LHCN-M2 (cell line): ENCODE measurements at places on chromosomes 7 and 10.

GRCh38 chr10:450463-450862, 239.0 kb downstream of the DIP2C start:
- DNase-seq: no peak

DNA sequence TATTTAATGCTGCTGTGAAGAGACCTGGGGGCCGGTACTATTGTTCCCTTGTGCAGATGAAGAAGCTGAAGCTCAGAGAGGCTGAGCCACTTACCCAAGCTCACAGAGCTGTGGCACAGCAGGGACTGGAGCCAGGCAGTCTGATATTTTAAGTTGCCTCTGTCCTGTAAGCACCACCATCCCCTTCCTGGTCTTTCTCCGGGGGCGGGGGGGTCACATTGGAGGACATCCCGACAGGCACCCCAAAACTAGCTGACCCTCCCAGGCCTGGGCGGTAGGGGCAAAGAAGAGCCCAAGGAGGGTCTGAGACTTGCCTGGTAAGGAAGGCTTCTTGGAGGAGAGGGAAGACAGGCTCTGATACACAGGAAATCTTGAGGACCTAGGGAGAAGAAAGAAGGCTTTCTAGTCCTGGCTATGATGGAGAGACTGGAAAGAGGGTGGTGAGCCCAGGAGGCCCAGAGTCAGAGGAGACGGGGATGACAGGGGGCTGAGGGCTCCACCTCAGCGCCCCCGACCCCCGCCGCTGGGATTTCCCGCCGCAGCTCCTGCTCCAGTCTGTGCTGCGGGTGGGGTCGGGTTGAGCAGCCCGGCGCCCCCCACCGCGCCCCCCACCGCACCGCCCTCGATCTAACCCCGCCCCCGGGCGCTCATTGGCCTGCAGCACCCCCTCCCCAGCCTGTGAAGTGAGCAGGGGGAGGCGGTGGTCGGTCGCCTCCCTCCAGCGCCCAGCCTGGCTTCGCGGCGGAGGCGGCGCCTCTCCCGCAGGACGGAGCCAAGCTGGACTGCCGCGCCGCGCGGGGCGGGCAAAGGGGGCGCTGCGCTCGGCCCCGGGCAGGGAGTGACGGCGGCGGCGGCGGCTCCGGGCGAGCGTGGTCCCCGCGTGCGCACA, at the start of gene ADCYAP1R1:
Gene ADCYAP1R1 (plus strand): TSS at position 711 of the 889 bp plus-strand sequence. CDS start 10,957 bp downstream, outside the sequence.
- DNase-seq: no peak

GRCh38 chr7:98216941-98217622, 5.8 kb downstream of the BHLHA15 start:
- no peak for DNase-seq

DNA sequence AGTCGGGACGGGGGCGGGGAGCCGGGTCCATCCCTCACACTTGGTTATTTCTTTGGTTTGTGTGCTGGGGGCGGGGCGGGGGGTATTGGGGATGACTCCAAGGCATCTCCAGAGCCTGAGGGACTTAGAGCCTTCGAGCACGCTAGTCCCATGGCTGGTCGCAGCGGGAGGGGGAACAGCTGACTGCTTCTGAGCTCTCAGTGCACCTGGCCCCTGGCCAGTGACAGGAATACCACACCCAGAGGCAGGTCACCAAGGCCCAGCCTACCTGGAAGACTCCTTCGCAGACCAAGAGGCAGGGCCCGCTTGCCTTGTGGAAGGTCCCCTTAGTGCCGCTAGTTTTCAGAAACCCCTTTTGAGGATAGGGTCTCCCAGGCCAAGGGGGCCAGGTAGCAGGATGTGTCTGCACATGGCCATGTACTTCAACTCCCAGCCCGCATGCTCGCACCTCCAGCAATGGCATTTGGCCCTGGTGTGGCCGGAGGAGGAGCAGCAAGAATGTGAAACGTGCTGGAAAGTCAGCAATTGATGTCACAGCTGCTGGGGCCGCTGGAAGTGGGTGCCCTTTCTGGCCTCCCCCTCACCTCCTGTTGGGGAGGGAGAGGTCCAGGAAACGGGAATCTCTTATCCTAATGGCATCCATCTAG, 40.3 kb downstream of the AGAP3 start:
- DNase-seq: no peak

- no peak for DNase-seq
These were observed 34.9 kb upstream of the TLL2 start for GRCh38 chr10:96548589-96548988.

GRCh38 chr10:108365541-108365940, 1201.0 kb upstream of the SORCS1 start:
- no peak for DNase-seq

GRCh38 chr7:149016876-149017275, 11.4 kb downstream of the PDIA4 start:
- DNase-seq: no peak

GRCh38 chr7:29194206-29194593, 375 bp upstream of the CHN2 start:
- no peak for DNase-seq

DNA sequence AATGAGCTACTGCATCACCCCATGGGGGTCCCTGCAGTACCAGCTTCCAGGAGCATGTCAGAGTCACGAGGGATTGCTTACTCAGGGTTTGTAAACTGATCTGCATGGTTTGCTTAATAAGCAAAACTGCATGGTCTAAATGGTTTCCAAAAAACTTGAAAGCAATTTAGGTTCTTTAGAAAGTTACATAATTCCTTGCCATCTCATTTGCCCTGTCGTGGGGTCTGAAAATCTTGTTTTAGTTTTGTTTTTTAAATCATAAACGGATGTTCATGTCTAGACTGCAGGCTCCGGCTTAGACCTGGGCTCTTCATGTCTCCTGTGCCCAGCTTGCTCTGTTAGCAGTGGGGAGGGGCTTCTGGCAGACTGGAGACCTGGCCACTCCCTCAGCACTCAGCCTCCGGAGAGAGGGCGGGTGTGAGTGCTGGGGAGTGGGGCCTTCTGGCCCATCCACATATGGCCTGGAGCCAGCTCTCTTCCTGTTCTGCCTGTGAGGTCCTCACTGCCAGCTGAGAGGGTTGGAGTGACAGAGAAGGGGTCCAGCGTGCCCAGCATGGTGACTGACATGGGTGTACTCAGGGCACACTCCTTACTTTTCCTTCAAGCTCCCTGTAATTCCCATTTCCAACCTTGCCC, 17.5 kb downstream of the PRF1 start:
- peak; percentile 24 for DNase-seq

DNA sequence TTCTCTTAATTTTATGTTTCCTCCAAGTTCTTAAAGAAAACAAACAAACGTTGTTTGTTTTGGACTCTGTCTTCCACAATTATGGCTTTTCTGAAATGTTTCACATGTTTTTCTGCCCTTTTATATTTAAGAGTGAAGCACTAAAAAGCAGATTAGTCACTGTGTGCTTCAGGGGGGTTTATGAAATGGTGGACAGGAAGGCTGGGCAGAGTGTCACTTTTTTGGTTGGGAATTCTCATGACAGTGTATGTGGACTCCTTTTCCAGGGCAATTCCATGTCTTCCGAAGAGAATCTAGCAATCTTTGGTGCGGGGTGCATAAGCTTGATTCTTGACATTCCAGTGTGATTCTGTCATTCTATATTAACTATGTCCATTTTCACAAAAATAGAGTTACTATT, 669.4 kb downstream of the PARD3 start:
- DNase-seq: peak; percentile 67

DNA sequence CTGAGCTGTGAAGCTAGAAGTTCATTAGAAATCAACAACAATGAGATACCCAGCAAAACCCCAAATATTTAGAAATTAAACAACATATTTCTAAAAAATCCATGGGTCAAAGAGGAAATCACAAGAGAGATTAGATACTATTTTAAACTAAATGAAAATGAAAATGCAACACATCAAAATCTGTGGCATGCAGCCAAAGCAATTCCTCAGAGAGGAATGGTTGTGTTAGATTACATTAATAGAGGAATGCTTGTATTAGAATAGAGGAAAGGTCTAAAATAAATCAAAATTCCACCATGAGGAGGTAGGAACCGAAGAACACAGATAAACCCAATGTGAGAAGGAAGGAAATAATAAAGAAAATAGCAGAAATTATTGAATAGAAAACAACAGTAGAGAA, 642.1 kb upstream of the GALNT17 start:
- no peak for DNase-seq

- DNase-seq: no peak
These were observed 105.4 kb upstream of the ZMIZ1 start for GRCh38 chr10:78963074-78964034.

- DNase-seq: peak; percentile 77
These were observed 22.0 kb upstream of the BTRC start for GRCh38 chr10:101331956-101332355.

DNA sequence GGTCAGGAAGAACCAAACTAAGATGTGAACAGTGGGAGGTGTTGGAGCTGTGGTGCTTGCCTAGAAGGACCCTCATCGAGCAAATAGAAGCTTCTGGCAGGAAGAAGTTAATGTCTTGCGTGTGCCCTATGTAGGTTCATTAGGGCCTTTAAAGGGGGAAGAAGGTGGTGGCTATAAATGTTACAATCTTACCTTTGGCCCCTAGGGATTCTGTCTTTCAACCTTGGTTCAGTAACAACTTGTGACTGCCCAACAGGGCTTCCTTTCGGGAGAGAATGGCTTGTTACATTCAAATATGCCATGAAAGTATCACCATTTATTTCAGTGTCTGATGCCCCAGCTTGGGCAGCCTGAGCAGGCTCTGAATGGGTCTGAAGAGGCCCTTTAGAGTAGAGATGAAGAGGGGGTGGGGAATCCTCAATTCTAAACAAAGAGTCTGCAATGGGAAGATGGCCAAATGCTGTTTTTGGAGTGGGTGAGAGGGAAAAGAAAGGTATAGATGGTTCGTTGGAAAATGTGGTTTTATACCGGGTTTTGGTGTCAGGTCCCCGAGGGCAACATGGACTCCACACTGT, 108.0 kb downstream of the TCF7L2 start:
- DNase-seq: no peak

DNA sequence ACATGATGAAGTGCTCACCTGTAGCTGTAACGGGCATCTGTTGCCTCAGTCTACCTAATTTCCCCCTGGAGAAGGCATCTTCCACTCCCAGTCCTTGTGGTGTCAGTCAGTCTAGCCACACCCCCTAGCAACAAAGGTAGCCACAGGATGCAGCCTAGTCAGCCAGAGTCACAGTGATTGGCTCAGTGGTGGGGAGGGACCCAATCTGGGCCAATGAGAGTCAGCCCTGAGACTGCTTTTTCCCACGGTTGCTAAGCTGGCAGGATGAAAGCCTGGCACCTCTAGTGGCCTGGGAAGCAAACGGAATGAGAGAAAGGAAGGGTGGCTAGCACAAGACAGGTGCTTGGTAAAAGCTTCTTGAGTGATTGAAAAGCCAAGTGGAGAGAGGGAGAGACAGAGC, 118.6 kb downstream of the SH3PXD2A start:
- peak; percentile 59 for DNase-seq

GRCh38 chr10:110842326-110842904, 29.3 kb upstream of the PDCD4 start:
- no peak for DNase-seq

- DNase-seq: peak; percentile 66
These were observed 1.4 kb upstream of the TSPAN15 start for GRCh38 chr10:69449841-69450240.

- peak; percentile 66 for DNase-seq
These were observed 13.5 kb downstream of the PTPN12 start for GRCh38 chr7:77550586-77550985.

DNA sequence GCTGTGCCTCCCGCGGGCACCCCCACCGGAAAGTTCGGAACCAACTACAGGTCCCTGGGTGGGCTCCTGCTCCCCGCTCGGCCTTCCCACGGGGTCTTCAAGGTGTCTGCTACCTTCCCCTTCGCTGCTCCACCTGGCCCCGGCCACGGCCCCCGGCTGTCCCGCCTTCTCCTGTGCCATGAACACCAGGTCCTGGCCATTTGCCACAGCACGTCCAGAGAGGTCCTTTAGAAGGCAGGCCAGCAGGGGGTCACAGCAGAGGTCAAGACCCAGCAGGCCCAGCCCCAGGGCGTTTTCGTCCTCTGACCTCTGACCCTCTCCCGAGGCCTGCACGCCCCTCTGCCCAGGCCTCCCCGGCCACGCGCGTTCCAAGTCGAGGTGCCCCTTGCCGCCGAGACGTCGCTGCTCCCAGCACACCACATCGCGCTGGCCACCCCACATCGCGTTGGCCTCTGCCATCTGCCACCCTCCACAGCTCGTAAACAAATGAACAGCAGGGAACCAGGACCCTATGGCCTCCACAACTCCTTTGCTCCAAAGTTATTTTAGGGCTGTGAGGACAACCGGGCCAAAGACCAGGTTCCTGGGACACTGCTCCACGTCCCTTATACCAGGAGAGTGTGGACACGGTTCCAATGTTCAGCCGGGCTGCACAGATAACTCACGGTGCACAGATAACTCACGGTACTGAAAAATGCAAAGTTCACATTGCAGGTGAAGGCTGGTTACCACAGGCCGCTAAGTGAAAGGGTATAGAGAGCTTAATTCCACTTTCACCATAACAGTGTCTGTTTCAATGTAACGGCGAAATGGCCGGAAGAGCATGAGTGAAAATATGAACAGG, 74.3 kb downstream of the CFAP46 start:
- DNase-seq: no peak

- DNase-seq: no peak
These were observed 20.5 kb downstream of the SGMS1 start for GRCh38 chr10:50603151-50603850.

DNA sequence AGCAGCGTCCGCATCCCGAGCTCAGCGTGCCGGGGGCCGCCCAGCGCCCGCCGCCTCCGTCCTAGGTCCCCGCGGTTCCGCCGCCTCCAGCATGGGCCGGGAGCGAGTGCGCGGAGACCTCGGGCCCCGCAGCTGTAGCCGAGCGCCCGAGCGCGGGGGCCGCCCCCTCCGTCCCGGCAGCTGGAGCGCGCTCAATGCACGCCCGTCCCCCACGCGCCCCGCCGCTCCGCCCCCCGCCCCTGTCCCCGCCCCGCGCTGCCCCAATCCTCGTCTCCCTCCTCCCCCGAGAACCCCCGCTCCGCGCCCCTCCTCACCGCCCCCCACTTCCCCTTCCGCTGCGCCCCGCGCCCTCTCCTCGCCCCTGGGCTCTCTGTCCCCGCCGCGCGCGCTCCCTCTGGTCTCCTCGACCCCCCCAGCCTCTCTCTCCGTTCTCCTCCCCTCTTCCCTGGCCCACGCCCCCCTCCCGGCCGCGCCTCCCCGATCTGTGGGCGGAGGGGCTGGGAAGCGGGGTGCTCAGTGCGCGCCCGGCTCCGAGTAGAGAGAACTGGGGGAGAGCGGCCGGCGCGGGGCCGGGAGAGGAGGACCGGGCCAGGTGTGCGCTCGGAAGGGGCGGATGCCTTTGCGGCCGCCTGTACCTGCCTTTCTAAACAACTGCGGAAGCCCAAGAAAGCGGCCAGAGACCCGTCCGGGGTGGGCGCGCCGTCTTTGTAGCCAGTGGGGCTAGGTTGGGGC, at the start of gene VIPR2:
Gene VIPR2 (minus strand): TSS at position 110 of the 732 bp plus-strand sequence. CDS start 96 bp downstream, at position 14.
- no peak for DNase-seq

- DNase-seq: peak; percentile 51
These were observed 38.2 kb upstream of the CDK6 start for GRCh38 chr7:92874567-92874966.

GRCh38 chr10:48523212-48523819, 81.6 kb downstream of the ARHGAP22 start:
- peak; percentile 74 for DNase-seq
